ENCODE measurements at places on chromosomes 3 and 15.

- no peak for DNase-seq
Observed at GRCh38 chr15:85027033-85027380, 45.4 kb downstream of the PDE8A start.

GRCh38 chr3:14646589-14647413, 4.8 kb upstream of the CCDC174 start:
- no peak for DNase-seq

DNA sequence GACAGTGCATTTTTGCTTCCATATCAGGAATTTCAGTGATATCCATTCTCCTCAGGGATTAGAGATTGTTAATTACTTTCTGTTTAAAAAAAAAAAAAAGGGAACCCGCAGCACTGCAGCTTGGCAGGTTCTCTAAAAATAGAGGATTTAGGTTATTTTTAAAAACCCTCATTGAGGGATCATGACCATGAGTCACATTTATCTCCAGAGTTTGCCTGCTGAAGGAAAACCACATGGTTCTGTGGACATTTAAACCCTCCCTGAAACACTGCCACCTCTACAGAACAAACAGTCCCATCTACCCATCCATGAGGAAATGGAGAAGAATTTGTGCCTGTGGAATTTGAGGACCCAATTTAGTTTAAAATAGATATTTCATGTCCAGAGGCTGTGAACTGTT, 66.2 kb upstream of the UBE2E1 start:
- no peak for DNase-seq

- no peak for DNase-seq
Observed at GRCh38 chr3:25558121-25558520, 106.6 kb downstream of the TOP2B start.

DNA sequence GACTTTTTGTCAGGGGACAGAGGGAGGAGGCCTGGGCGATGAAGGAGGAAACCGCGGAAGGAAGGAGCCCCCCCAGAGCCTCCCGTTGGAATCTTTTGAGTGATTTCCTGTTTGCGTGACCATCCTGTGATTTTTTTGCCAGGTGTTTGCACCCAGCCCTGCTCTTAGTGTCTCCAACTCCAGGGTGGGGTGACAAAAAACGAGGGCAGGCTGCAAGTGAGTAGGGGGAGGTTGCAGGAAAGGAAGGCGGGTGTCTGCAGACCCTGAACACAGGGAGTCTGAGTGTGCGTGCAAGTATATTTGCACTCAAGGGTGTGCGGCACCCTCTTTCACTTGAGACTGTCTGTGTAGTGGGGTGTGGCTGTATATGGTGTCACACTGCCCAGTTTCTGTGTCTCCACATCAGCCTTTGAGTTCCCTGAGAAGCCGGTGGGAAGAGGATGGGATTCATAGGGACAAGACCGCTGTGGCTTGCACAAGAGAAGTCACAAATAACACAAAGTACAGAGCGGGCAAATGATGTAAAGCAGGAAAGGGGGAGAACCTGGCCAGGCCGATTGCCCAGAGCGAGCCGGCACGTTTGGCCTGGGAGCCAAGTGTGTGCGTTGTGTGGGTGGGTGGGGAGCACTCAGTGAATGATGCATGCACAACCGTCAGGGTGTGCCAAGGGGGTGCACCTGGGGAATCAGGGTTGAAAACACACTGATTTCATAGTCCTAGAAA, 6.6 kb downstream of the ISLR2 start:
- DNase-seq = no peak

- no peak for DNase-seq
Observed at GRCh38 chr3:170585937-170586310, at the start of gene SLC7A14. Gene SLC7A14 (minus strand): TSS chr3:170586075. CDS start chr3:170526936, 59,139 bp downstream.

GRCh38 chr3:58635371-58636285, 30.9 kb downstream of the FAM3D start:
- DNase-seq = no peak

- DNase-seq = no peak
Observed at GRCh38 chr3:143775459-143775858, 72.8 kb downstream of the SLC9A9 start.

- DNase-seq = no peak
Observed at GRCh38 chr3:152261329-152261728, 7.4 kb upstream of the MBNL1 start.

- DNase-seq = no peak
Observed at GRCh38 chr3:181851063-181851462, 139.3 kb downstream of the SOX2 start.
